NCI-H774 (cell line): ENCODE measurements at places on chromosomes 16 and 17.

DNA sequence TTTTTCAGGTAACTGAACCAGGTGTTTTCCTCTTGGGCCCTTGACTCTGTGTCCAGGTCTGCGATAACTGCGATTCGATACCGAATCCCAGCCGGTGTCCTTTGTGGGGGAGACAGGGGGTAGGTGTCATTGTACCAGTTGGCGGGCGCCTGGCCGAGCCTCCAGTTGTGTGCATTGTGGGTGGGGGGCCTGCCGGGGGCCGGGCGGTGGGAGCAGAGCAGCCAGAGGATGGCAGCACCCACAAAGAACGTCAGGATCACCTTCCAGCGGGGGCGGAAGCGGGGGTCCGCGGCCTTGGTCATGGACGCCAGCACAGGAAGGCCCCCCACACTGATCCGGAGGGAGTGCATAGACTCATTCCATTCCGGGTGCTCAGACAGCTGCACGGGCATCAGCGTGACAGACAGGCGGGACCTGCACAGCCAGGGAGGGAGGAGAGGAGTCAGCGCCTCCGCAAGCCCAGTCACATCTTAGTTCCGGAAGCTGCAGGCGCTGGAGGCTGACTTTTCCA is 12.3 kb downstream of the CANT1 start:
- no peak for DNase-seq

DNA sequence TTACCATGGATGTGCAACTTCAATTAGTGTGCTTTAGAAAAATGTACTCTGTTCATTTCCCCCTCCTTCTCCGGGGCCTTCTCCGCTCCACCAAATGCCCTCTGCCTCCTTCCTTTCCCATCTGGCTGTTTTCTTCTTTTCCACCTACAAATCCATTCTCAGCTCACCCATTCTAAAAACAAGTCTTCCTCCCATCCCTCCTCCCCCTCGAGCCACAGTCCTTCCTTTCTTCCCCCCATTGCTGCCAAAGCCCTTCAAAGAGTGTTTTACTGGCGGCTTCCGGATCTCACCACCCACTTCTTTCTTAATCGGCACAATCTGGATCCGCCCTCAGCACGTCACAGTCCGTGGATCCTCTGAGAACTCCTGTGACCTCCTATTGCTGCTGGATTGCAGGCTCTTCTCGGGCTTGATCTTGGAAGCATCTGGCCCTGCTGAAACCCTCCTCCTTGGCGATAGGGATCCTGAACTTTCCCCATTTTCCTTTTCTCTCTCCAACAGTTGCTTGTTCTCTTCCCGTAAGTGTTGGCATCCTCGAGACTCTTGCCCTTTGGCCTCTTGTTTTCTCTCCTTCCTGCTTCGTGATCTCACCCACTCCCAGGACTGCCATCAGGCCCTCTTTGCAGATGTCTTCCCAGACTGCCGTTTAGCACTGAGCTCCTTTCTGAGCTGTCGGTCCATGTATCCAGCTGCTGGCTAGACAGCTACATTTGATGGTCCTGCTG is 36.0 kb upstream of the FBXO47 start:
- no peak for DNase-seq

DNA sequence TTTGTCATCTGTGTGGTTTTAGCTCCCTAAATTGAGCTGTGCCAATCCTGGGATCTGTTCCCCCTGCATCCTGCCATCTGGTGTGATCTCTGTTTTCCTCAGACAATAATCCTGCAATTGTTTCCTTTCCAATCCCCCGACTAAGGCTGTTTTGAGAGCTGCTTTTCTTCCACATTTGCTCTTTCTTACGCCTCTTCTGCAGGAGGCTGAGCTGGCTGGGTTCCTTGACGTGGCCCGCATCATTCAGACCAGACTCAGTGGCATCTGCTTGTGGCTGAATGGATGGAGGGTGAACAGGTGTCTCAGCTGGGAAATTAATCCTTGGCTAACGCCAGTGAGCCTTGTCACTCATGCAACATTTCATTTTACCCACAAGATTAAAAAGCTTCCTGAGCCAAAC is 9.8 kb upstream of the MED9 start:
- DNase-seq: no peak

DNA sequence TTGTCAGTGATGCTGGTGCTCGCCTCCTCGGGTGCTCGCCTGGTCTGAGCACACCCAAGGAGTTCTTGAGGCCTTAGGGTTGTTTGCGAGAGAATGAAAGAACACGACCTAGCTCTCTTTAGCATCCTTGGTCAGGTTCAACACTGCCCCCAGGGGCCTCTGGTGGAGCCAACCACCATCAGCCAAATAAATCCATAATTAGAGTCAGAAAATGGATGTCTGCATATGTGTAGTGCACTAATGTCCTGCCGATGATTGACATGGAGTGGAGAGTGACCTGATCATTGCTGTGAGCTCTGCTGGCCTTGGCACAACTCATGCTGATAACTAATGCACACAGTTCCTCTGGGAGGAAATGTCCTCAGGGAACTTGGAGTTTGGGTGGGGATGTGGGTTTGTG is 8.2 kb upstream of the STH start:
- no peak for DNase-seq

GRCh38 chr17:62562656-62563055 is 64.8 kb upstream of the MRC2 start:
- DNase-seq: peak; percentile 13

DNA sequence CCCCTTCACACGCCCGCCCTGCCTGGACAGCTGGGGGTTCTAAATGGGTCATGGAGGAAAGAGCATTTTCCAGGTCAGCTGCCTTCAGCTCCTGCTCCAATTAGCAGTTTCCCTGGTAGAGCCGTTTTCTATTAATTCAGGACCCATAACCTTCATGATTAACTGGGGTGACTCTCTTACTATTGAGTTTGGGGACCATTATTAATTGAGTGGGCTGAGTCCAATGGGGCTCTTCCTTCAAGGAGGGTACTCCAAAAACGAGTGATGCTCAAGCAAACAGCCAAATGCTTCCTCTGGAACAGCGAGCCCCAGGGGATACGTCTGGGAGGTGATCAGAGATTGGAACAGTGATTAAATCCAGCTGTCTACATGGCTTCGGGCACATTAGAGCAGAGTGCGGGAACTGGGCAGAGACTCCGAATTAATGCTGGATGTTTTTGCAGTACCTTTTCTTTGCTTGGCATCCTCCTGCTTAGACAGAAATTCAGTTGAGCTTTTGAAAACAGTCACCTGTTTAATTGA is 68.1 kb upstream of the CACNG3 start:
- DNase-seq: no peak

GRCh38 chr16:67598527-67598926 is 36.2 kb downstream of the CTCF start:
- no peak for DNase-seq

GRCh38 chr17:80252871-80253270 is 7.8 kb upstream of the RNF213 start:
- no peak for DNase-seq

DNA sequence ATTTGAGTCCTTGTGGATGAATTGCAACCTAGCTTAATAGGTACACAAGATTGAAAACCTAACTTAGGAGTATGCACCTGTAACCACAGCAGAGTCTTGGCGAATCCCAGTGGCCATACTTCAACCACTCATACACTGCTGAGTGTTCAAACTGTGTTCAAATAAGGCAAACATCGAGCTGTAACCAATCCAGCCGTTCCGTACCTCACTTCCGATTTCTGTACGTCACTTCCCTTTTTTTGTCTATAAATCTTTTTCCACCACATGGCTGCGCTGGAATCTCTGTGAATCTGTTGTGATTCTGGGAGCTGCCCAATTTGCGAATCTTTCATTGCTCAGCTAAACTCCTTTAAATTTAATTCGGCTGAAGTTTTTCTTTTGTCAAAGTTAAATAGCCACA is 190.6 kb downstream of the MAF start:
- no peak for DNase-seq

- DNase-seq: no peak
These were observed 68.4 kb upstream of the NLK start for GRCh38 chr17:27974045-27974436.

DNA sequence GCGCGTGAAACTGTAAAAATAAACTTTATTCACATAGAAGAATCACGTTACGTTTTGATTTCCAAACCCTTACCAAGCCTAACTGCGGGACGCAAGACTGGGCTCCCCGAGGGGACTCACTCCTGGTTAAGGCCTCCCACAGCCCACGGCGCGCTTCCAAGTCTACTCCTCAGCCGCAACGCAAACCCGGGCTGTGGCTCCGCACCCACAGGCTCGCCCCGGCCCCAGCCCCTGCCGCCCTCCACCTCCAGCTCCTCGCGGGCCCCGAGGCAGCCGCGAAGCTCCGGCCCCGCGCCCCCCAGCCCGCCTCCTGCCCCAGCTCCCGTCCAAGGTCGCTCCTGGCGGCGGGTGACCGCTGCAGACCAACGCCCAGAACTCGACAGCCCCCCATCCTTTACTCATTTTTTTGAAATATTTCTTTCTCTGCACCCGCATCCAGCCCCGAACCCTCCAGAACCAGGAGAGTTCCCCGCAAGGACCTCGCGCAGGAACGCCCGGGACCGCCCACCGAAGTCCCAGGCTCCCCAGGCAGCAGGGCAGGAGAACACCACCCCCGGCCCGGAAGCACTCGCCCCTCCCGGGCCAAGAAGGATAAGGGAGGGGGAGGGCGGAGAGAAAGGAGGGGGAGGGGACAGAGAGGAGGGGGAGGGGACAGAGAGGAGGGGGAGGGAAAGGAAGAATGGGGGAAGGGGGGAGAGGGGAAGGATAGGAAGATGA is 912 bp downstream of the USP22 start:
- DNase-seq: no peak

DNA sequence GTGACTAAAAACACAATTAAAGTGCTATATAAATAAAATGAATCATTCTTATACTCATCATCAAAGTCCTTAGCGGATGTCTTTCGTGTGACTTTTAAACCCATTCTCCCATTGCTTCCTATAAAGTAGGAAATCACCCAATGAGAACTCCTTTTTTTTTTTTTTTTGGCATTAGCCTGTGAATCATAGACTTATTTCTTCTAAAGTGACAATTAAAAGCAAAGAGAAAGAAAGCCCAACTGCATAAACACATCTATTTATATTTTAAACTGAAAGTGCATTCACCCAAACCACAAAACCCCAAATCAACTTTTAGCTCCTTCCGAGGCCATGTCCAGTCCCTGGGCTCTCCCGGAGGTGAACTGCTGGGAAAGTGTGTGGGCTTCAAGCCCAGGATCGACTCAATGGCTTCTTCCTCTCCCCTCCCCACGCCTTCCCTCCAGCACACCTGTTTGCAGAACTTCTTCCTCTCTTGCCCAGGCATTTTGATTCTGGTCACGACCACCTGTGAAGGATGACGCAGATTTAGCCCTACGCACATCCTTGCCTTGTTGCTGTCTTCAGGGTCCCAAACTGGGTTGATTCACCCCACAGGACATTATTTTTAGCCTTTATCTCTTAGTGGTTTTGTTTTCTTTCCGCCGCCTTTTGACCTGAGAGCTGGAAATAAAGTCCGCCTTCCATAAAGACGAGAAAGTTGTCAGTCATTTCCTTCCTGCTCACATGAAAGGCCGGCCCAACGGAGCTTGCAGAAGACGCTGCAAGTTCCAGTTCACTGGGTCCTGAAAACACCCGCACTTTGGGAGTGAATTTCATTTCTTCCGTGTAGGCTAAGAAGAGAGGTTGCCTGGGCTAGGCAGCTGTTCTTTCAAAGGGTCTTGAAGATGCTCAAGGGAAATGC is 166.8 kb downstream of the MAP2K6 start:
- DNase-seq: no peak

GRCh38 chr16:85554114-85554888 is 58.8 kb upstream of the GSE1 start:
- no peak for DNase-seq

DNA sequence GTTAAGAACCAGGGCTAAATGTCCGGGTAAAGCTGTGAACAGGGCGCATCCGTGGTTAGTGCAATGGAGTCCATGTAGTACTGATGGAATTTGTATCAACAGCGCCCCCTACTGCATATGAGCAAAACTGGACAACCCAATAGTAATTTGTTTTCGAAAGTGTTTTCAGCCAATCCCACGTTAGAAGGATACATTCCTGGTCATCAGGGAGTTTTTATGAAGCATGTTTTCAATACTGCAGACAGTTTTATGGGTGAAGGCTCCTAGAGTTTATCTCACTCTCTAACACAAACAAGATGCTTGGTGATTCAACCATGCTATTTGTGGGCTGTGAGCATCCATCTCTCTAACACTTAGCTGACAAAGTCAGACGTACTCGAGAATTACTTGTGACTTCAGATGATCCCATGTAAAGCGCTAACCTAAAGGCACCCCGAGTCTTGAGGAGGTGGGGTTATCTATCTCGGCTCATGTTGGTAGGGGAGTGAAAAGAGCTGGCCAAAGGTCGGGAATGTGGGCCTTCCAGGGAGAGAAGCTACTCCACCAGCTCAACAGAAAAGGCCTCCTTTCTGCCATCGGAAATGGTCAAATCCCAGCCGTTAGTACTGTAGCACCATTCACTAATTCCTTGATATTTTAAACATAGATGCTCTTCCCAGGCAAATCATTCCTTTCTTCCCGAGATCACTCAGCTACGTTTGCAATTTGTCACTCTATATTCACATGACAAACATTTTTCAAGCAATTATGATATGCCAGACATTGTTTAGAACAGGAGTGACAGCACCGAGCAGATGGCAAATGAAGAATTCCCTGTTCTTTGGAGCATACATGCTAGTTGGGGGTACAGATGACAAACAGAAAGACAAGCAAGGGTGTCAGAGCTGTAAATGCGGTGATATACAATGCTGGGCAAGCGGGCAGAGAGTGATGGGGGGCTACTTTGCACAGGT is 46.9 kb upstream of the HNF1B start:
- peak; percentile 11 for DNase-seq

GRCh38 chr17:76997981-76998531 is 129.9 kb downstream of the MGAT5B start:
- DNase-seq: no peak

GRCh38 chr17:52673791-52674190 is 515.3 kb upstream of the CA10 start:
- DNase-seq: no peak

DNA sequence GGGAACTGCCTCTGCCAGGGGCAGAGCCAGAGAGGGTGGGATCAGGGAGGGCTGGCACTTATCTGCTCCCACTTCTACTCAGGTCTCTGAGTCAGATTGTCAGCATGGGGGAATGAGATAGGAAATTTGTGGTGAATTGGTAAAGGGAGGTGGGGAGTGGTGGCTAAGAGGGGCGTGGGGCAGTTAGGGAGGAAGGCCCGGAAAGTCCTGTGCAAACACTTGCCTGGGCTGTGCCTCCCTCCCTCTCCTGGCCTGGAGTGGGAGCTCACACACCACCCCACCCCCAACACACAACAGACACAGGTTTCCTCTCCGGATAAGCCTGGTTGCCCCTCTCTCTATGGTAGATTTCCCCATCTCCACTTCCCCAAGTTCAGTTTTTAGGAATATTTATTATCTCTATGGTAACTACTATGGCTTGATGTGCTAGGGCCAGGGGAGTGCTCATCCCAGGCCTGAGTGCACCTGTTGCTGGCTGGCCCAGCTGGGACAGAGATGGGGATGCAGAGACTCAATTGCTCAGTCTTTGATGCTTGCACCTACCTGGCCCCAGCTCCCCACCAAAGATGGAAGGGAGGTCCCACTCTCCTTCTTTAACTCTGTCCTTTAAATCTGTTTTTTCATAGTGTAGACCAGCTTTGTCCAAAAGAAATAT is 2.7 kb downstream of the SPNS2 start:
- DNase-seq: no peak

GRCh38 chr17:39706921-39707337 is 7.1 kb downstream of the ERBB2 start:
- DNase-seq: no peak
